ENCODE measurements at places on chromosomes 1 and 21.

DNA sequence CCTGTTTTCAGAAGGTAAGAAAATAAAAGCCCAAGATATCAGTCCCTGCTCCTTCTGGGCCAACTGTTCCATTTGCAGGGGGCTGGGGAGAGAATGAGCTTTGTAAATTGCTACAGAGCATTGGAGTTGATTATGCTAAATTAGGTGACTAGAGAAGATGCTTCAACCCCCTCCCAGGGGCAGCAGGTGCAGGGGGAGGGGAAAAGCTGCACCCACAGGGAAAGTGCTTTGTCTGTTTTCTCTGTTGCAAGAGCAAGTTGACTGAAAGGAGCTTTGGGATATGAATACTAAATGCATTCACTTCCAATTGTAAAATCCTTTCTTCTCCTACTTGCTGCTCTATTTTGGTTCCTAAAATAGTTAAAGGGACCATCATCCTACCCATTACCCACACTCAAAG, 16.5 kb upstream of the PIGM start:
- no peak for DNase-seq

DNA sequence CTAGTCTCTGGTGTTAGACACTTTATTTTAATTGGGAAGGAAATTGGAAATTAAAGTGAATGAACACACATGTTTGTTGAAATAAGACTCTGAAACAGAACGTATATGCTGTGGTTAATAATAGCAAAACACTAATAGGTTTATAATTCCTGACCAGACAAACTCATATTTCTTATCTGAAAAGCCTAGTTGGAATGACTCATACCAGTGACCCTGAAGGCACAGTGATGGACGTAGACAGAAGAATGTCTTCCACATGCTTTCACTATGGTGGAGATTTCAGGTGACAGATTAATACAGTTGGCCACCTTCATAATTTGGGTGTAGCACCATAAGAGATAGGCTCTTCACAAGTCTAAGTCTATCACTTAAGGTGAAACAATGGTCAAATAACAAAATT, 83.0 kb upstream of the COL11A1 start:
- DNase-seq: peak; percentile 56

GRCh38 chr1:14897080-14897449, 256.5 kb upstream of the TMEM51 start:
- peak; percentile 18 for DNase-seq

DNA sequence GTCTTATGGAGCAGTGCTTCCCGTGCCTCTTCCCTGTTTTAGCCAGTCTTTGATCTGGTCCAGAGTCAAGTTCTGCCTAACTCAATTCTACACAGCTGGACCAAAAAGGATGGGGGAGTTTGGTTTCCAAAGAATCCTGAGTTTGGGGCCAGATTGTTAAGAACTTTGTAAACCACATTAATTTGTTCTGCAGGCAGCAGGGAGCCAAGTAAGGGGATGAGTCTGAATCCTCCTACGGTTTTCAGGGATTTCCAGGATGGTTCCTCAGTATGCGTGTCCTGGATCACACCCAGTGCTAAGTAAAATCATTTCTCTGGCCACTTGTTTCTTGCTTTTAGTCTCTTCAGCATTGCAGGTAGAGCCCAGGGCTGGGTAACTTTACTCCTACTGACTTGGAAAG, 26.1 kb upstream of the GJA5 start:
- DNase-seq: no peak

DNA sequence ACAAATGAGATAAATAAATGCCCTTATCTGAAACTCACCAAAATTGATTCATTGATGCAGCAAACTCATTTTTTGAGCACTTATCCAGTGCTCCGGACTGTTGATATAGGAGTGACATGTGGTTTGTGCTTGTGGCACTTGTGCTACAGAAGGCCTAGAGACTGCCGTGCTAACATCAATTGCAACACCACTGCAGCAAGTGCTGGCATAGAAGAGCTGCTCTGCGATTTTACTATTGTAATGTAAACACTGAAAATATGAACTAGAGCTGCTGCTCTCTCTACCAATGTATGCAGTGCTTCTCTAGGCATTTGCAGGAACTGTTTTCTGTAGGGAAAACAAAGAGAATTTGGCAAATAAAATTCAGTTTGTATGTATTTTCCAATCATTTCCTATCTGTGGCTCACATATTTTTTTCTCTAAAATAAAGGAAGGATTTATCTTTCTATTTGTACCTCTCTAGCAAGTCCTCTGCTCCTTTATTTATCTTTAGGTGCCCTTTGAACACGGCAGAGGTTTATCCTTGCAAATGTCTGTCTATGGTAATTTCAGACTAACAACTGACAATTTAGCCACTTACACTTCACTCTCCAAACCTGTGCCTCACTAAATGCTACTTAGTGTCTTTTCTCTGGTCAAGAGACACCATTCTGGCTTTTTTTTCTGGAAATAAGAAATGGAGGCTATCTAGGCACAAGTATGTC, 409.5 kb upstream of the ADGRL2 start:
- DNase-seq: no peak

DNA sequence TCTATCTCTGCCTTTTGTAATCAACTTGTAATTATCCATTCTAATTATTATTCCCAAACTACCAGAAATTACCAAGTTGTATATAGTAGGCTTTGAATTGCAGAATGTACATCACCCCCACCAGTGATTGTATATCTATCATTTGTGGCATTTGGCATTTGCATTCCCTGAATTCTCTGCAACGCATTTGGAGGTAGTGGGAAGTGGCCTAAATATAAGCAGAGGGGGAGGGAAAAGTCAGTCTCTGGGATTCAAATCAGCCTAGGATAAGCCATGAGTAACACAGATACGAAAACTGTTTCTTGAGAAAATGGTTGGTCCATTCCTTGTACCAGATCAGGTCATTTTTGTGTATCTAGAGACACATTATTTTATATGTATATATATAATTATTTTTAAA, 20.7 kb downstream of the DDX20 start:
- peak; percentile 83 for DNase-seq

GRCh38 chr1:59697150-59697800, 117.5 kb upstream of the HOOK1 start:
- peak; percentile 37 for DNase-seq

DNA sequence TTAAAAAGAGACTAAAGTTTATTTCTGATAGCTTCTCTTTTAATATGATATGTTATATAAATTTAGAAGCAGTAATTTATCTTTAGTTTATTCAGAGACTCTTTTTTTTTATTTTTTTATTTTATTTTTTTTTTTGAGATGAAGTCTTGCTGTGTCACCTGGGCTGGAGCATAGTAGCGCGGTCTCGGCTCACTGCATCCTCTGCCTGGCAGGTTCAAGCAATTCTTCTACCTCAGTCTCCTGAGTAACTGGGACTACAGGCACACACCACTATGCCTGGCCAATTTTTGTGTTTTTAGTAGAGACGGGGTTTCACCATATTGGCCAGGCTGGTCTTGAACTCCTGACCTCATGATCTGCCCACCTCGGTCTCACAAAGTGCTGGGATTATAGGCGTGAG, 89.6 kb downstream of the DISP1 start:
- DNase-seq: no peak

- no peak for DNase-seq
These were observed 45.5 kb downstream of the LAMC2 start for GRCh38 chr1:183231545-183231944.

DNA sequence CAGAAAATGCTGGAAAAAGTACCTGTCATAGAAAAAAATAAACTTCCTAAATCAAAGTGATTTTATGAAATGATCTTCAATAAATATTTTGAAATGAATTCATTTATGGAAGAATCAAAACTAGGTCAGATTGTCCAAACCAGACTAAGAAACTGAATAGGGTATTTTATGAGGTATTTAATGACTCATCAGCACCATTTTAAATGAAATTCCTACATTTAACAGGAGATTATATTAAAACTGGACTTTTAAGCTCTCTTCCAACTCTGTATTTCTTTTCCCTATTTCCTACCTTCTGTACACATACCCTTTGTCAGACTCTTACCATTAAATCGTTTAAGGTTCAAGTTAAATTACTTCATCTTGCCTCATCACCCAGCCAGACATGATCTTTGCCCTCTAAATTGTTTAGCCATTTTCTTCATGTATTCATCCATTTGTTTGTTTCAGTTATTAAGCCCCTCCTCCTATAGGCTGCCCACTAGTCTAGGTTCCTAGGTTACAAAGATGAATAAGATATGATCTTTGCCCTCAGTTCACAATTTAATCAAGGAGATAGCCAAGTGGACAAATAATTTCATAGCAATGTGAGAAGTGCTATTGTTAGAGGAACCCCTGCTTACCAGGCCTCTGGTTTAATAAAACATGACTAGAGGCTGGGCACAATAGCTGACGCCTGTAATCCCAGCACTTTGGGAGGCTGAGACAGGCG, 25.0 kb downstream of the TATDN3 start:
- DNase-seq: no peak

DNA sequence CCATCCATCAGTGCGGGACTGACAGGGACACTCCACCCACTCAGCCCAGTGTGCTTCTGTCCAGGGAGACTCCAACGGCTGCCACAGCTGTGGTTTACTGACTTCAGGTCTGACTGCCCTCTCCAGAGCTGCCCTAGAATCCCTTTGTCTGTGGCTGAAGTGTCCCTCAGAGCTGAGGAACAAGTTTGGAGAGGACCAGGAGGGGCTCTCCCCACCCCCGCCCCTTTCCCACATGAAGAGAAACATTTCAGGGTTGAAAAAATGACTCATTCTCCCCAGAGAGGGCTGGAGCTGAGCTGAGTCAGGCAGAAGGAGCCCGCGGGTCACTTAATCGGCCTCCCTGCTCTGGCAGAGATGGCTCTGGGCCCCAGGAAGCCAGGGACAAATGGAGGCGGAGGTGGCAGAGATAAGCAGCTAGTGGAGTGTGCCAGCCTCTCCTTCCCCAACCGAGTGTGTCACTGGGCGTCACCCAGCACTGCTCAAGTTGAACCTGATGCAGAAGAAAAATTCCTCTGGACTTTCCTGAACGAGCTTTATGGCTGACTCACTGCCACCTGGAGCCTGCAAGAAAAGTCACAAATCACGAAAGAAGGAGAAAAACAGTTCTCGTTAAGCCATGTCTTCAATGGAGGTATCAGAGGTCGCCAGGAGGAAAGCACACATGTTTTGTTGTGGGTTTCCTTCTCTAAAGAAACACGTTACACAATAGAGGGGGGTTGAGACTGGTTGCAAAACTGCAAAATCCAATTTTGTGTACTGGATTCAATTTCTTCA, 34.3 kb upstream of the ECE1 start:
- peak; percentile 97 for DNase-seq

GRCh38 chr1:76593618-76594017, 273.7 kb upstream of the ST6GALNAC5 start:
- DNase-seq: no peak

DNA sequence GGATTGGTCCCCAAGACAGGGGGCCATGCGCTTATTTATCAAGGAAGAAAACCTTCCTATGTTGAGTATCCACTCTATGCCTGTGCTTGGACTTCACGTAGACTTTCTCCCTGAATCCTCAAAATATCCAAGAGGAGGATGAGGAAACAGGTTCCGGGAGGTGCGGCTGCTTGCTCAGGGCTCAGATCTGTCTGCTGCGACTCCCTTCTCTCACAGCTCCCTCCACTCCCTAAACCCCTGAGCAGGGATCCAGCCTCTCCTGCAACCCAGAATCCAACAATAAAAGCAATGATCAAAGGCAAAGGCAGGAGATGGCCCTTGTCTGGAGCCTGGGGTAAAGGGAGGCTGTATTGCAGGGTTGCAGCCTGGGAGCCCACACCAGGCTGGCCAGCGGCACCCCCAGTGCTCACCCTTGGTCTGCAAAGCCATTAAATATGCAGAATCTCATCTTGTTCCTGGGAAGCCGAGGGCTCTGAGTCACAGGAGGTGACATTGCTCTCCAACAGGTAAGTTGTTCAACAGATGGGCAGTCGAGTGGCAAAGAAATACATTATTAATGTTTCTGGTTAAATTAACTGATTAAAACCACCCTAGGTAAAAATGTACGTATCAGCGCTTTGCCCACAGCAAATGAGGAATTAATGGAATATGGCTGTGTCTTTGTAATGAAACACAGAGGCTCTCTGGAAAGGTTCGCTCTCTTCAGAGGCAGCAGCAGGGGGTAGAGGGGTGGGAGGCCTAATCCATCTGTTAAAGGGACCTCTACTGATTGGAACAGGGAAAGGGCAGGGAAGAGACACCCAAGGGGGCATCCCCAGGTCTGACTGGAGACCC, 111.5 kb downstream of the GRIK3 start:
- DNase-seq: no peak

DNA sequence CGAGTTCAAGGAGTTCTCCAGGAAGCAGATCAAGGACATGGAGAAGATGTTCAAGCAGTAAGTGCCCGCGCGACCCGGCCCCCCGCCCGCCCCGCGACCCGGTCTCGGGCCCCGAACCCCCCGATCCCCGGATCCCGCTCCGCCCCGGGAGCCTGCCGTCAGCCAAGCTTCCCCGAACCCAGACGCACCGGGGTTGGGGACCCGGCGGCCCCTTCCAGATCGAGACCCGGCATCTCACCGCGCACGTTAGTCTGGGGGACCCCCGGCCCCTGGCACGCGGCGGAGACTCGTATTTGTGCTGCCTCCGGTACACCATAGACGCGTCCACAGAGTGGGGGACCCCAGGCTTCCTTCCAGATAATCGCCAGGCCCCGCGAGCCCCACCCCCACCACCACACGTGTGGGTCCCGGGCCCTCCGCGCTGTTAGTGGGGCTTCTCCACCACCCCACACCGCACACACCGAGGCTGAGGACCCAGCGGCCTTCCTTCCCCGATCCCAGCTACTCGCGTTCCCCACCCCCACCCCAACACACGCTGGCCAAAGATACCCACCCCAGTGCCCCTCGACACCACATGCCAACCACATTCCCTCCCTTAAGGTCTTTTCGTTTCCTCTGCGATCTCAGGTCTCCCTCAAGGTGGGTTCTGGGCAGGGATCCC, 665 bp downstream of the EFHD2 start:
- no peak for DNase-seq

DNA sequence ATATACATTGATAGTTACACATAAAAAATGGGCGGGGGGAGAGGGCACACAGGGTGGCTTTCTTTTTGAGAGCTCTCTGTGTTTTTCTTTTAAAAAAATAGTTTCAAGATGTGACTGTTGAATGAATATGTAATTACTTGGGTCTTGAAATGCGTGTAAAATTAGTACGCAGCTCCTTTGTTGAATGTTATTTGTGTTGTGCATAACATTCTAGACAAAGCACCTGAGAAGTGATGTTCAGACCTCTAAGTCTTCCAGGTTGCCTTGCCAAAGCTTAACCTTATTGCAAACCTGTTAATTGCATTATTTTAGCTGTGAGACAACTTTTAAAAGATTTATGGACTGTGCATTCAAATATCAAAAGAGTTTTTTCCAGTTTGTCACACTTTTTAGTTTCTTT, 5.4 kb downstream of the PBX1 start:
- DNase-seq: no peak

All from fibroblast of skin of back (primary cell).